EL (cell line): ENCODE measurements at places on chromosomes 6 and 20.

GRCh38 chr20:35956616-35957015 is 2.3 kb upstream of the SCAND1 start:
- no peak for DNase-seq

DNA sequence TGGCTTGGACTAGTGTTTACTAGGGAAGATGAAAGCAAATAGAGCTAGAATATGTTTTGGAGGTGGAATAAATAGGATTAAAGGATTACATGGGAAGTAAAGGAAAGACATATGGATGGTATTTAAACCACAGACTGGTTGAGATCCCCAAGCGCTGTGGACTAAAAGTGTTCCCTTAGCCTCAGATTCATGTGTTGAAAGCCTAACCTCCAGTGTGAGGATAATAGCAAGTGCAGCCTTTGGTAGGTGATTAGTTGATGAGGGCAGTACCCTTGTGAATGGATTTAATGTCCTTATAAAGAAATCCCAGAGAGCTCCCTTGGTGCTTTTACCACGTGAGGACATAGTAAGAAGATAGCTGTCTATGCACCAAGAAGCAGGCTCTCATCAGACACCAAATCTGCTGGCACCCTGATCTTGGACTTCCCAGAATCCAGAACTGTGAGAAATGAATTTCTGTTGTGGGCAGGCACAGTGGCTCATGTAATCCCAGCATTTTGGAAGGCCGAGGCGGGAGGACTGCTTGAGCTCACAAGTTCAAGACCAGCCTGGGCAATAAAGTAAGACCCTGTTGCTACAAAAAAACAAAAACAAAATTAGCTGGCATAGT is 57.3 kb upstream of the MCM9 start:
- no peak for DNase-seq

- DNase-seq, result no peak
Measured at GRCh38 chr6:2741756-2742155, 9.0 kb downstream of the MYLK4 start.

DNA sequence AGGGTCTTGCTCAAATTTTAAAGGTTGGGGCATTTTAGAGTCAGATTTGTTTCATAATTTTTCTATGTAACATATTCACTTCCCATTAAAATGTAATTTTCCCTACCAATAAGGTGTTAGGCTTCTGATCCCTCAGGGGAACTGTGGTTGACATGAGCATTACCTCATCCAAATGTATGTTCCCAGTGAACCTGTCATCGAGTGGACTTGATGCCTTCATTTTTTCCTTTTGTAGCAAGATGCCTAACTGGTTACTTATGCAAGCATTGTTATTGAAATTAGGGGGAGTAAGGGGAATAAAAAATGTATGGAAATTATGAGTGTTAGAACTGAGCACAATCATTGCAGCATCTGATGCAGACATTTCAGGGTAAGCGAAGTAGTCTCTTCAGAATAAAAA is 360.5 kb downstream of the BCKDHB start:
- no peak for DNase-seq

DNA sequence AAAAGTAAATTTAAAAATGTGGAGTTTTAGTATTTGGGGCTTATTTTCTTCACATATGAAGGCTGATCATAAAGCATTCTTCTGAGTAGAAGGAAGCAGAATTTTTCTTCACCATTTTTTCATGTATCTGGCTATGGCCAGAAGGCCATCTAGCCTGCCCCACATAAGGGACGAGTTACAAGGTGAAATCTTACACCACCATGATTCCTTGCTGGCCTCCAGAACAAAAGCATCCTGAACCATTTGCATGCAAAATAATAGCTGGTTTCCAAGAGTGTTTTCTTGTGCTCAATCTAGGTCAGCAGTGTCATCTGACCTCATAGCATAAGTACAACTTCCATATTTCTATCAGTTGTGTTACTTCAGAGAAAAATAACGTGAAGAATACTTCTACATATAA is 93.1 kb downstream of the BMP5 start:
- DNase-seq, result no peak
